ENCODE measurements at places on chromosomes 11 and 22. TPM values are rescaled to one million over a fixed set of nuclear protein-coding genes. Genes with fewer than 3 reads are reported as not detected.
A peak's percentile ranks its signal among the peaks of the same experiment; 100 is the strongest.

GRCh38 chr22:17891481-17892167, 117.4 kb upstream of the BID start:
- H3K27ac ChIP-seq: no peak overlapping the region
- no peak for DNase-seq
- no peaks in the 10 kb centered on the region for H3K27me3 ChIP-seq
- H3K4me1 ChIP-seq: peaks cover 2% of the 10 kb centered on the region
- H3K4me3 ChIP-seq: no peak overlapping the region

DNAJB7 gene
- total RNA-seq: not detected

DNA sequence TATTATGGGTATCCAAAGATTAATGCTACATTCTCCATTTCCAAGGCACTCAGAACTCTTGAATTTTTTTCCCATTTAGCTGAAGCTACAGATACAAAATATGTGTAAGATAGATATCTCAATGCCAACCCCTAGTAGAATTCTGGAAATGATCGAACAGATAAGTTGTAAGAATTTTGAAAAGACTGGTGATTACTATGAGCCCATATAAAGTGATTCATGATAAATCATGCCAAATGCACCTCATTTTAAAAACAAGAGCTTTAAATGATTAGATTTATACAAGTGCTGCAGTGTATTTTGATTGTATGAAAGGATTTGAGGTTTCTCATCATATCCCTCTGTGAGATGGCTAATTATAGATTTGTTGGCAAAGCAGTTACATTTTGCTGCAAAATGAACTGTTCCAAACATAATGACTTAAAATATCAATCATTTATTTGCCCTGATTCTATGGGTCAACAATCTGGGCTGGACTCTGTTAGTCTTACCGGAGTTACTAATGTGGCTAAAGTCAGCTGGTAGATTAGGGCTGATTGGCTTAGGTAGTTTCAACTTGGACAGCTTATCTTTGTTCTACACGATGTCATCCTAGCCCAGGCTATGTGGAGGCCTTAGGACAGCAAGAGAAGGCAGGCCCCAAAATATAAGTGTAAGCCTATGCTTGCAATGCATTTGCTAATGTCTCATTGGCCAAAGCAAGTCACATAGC, 3.4 kb downstream of the OR10V1 start:
- H3K27me3 ChIP-seq: no peaks in the 10 kb centered on the region
- H3K4me3 ChIP-seq: no peak overlapping the region
- peak overlapping the region; percentile 59 for H3K27ac ChIP-seq
- H3K36me3 ChIP-seq: no peaks in the 10 kb centered on the region

PGGHG gene
- 74.7 TPM for total RNA-seq
